ENCODE measurements at places on chromosomes 4 and X.
A peak's percentile ranks its signal among the peaks of the same experiment; 100 is the strongest.

GRCh38 chr4:85669204-85669603, 194.3 kb downstream of the ARHGAP24 start:
- H3K4me1 ChIP-seq, result no peaks in the 10 kb centered on the region
- H3K36me3 ChIP-seq, result no peaks in the 10 kb centered on the region
- no peak overlapping the region for H3K4me3 ChIP-seq

DNA sequence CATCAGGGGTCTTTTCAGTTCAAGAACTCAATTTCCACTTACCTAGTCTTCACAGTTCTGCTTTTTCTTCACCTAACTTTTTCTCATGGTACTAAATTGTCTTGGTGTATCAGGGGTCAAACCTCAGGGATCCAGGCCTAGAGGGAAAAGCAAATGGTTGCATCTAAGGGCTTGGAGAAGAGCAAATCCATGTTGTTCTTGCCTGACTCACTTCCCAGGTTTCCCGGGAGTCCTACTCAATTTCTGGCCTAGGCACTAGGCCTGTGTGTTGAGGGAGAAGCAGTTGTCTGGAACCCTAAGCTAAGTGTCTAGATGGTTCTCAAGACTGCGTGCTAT, 191.9 kb upstream of the STK26 start:
- peak overlapping the region; percentile 36 for H3K27ac ChIP-seq
- H3K4me3 ChIP-seq, result no peak overlapping the region
- H3K4me1 ChIP-seq, result no peaks in the 10 kb centered on the region
- H3K27me3 ChIP-seq, result no peaks in the 10 kb centered on the region

DNA sequence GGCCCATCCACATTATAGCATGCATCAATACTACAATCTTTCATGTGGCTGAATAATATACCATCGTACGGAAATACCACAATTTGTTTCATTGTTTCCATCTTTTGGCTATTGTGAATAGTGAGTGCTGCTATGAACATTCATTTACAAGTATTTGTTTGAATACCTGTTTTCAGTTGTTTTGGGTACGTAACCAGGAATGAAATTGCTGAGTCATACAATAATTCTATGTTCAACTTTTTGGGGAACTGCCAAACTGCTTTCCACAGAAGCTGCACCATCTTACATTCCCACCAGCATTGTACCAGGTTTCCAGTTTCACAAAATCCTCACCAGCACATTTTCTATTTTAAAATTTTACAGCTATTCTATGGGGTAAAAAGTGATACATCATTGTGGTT, 28.5 kb upstream of the MANBA start:
- H3K4me3 ChIP-seq, result no peak overlapping the region
- no peaks in the 10 kb centered on the region for H3K36me3 ChIP-seq
- H3K4me1 ChIP-seq, result no peaks in the 10 kb centered on the region
- DNase-seq, result no peak
- no peak overlapping the region for H3K27ac ChIP-seq

DNA sequence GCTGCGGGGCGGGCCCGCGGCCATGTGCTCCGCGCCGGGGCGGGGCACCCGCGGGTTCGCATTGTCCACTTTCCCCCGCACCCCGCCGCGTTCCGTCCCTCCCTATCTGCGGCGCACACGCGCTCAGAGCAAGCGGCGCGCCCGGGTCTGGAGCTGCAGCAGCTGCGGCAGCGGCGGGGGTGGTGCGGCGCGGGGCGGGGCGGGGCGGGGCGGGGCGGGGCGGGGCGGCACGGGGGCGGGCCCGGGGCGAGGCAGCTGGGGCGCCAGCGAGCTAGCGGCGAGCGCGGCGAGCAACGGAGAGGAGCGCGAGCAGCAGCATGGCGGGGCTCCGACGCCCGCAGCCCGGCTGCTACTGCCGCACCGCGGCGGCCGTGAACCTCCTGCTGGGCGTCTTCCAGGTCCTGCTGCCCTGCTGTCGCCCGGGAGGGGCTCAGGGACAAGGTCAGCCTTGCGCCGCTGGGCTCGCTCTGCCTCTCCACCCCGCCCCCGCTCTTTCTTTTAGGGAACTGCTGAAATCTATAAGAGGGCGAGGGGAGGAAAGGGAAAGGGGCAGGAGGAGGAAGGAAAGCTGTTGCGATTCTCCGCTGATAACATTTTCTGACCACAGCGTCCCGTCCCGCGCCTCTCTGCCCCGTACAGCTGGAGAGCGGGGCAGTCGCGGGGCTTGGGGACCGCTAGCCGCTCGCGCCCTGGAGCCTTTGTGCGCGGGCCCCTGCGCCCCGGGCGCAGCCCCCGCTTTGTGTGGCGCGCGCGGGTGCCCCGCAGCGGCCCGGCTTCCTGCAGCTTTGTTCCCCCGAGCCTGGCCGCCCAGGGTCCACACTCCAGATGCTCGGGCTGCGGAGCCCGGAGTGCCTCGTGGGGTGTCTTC, at the start of gene TMEM131L:
TMEM131L (plus strand) TSS at position 280 of the 868 bp plus-strand sequence; CDS start at position 318, 38 bp downstream.
- no peaks in the 10 kb centered on the region for H3K36me3 ChIP-seq
- H3K27me3 ChIP-seq, result no peaks in the 10 kb centered on the region
- peak within 1 kb of the TSS; percentile 53 for H3K4me3 ChIP-seq
- no peaks in the 10 kb centered on the region for H3K4me1 ChIP-seq
- H3K27ac ChIP-seq, result peak within 1 kb of the TSS; percentile 82

GRCh38 chrX:97066381-97066780, 182.7 kb downstream of the RPA4 start:
- H3K27ac ChIP-seq, result no peak overlapping the region
- H3K36me3 ChIP-seq, result no peaks in the 10 kb centered on the region
- H3K4me1 ChIP-seq, result no peaks in the 10 kb centered on the region
- DNase-seq, result no peak
- H3K27me3 ChIP-seq, result no peaks in the 10 kb centered on the region
- H3K4me3 ChIP-seq, result no peak overlapping the region

All from uterus (tissue), 4 donors.